ENCODE measurements at places on chromosomes 11 and 22.

DNA sequence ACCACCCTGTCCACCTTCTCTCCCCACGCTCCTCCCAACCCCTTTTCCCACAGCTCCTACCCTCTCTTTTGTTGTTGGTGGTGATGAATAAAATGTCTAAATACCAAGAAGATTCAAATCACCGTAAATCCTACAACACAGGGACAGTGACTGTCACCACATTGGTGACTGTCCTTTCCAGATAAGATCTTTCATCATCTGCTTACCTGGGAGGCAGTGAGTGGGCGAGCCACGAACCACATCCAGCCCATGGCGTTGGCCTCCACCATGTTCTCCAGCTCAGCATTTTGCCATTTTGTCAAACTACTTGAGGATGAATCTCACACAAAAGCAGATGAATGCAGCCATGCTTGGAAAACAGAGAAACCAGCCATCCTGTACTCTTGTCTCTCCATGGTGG, 6.7 kb upstream of the CYTH4 start:
- no peak for DNase-seq

DNA sequence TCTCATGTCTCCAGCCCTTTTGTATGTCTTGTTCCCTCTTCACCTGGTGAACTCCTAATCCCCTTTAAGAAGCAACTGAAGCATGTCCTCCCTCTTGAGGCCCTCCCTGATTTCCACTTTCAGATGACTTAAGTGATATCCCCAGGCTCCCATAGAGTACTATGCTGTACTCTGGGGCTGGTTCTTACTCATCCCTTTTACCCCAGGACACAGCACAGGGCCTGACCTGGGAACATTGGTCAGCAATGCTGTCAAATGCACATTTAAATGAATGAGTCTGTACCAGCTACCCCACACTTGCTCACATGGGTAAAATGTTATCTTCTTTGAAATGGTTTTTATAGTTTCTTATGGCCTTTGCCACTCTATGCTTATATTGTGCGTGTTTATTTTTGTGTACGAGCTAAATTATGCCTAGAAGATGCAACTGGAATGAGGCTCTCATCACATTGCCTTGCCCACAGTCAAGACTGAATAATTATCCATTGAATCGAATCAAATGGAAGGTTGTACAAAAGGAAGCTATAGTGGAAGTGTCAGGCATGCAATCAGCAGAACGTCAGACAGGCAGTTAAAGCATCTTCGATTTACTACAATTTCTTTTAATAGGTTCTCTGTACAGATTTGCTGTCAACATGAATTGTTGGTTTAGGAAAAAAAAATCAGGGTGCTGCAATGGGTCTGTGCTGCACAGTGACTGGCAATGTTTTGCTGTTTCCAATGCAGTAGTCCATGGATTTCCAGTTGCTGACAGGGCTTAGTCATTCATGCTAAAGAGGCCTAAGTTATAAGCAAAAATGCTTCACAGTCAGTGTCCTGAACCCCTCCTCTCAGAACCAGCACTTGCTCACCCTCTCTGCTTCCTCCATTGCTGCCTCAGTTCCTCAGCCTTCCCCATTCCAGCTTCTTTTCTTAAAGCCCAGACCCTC, 79.5 kb downstream of the PARVA start:
- DNase-seq = no peak

DNA sequence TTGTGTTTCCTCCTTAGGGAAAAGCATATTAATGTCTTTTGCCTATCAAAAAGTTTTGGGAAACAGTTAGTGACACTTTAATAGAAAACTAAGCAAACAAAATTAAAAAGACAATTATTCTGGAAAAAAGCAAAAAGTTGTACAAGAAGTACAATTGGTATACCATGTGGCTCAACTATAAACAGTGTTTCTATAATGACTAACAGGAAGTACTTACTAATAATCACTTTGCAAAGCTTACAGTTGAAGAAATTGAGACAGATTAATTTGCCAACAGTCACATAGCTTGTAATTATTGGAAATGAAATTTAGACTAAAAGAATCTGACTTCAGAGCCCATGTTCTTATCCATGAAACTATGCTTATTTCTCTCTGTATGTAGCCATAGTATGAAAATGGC, 24.7 kb downstream of the PPME1 start:
- DNase-seq = no peak

DNA sequence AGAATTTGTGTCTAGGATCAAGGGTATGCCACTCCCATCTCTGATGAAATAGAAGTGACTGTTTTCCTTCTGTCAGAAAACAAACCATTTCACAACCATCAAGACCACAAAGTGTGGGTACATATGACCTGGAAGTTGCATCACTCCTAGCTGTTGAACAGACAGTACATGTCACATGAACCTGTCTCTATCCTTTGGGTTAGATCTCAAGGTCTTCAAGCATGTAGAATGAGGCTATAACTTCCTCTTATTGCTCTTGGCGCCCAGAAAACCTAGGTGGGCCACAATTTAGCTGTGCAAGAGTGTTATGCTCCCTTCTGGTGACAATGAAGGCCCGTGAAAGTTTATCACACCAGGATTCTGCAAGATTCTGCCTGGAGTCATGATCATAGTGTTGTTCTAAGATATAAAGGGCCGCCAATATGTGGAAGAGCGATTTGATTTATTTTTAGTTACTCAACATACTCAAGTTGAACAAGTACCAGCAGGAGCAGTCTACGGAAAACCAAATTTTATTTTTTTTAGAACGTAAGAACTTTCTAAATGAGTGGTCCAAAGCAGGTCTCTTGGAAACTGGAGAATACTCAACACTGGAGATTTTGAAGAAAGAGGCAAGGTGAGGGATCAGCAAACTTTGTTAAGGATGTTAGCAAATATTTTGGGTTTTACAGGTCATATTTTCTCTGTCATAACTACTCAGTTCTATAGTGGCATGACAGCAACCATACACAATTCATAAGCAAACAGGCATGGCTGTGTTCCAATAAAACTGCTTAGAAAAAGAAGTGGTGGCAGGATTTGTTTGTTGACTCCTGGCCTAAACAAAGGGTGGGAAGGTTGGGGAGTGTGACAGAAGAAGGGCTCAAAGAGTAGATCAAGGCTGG, 101.8 kb downstream of the USP35 start:
- peak; percentile 55 for DNase-seq

DNA sequence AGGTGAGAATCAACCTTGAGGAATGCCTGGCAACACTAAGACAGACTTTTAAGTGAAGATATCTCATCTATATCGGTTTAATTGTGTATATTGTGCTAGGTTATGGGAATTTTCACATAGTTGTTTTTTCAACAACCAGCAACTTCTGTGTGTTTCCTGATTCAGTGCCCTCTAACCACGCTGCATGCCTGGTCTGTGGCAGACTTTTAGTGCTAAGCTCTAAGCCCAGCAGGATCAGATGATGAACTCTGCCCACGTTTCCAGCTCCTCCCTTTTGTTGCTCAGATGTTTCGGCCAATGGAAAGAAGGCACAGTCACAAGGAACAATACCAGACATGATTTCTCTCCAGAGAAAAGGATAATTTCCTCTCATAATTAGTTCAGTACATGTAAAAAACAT, 1.4 kb upstream of the VWA5A start:
- DNase-seq = no peak

DNA sequence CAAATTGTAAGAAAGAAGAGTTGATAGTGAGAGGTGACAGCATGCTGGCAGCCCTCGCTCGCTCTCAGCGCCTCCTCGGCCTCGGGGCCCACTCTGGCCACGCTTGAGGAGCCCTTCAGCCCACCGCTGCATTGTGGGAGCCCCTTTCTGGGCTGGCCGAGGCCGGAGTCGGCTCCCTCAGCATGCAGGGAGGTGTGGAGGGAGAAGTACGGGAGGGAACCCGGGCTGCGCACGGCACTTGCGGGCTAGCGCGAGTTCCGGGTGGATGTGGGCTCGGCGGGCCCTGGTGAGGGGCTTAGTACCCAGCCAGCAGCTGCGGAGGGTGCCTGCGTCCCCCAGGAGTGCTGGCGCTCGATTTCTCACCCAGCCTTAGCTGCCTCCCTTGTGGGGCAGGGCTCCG, 539.7 kb upstream of the CCDC179 start:
- no peak for DNase-seq

GRCh38 chr11:96647621-96648020, 257.8 kb downstream of the JRKL start:
- no peak for DNase-seq

- no peak for DNase-seq
Measured at GRCh38 chr22:36077271-36077670, 48.6 kb upstream of the RBFOX2 start.

DNA sequence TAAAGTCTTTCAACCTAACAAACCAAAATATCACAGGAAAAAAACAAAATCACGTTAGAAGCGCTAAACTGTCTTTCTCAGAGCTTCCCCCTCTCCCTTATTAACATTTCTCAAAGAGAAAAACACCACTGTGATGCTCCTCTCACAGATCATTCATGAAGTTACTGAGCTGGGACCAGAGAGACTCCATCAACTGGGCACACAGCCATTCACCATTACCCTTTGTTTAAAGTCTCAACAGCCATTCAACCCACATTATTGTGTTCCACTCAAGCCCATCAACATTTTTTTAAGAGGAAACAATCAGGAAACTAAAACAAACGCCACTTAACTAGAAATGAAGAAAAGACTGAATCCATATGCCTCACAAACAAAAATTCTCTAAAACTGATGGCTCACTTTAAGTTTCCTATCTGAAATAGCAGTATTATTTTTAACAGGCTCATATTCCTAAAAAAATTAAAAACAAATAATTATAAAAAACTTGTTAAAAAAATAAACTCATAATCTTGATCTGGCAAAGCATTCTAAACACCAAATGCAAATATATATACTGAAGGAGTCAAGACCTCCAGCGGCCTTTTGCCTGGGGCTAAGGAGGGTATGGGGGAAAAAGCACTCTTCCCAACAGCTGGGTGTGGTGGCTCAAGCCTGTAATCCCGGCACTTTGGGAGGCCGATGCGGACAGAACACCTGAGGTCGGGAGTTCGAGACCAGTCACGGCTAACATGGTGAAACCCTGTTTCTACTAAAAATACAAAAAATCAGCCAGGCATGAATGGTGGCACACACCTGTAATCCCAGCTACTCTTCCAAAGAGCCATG, 14.0 kb downstream of the CELF1 start:
- DNase-seq = no peak

- DNase-seq = peak; percentile 85
Measured at GRCh38 chr11:61161190-61162091, at the start of gene VPS37C. Gene VPS37C, minus strand, starts transcription at chr11:61161426. Its CDS starts 22,597 bp downstream, at chr11:61138829.

DNA sequence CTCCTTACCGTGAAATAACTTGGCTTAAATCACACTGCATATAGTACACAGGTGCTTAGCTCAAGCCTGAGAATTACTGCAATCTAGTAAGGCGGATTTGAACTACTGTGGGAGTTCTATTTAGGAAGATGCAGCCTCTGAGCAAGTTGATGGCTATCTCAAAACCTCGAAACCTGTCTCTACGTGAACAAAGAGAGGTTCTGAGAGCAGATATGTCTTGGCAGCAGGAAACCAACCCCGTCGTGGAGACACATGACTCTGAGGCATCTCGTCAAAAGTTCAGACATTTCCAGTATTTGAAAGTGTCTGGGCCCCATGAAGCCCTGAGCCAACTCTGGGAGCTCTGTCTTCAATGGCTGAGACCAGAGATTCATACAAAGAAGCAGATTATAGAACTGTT, 5.9 kb downstream of the ZNF215 start:
- DNase-seq = no peak

GRCh38 chr11:21372672-21373071, 703.3 kb downstream of the NELL1 start:
- no peak for DNase-seq

DNA sequence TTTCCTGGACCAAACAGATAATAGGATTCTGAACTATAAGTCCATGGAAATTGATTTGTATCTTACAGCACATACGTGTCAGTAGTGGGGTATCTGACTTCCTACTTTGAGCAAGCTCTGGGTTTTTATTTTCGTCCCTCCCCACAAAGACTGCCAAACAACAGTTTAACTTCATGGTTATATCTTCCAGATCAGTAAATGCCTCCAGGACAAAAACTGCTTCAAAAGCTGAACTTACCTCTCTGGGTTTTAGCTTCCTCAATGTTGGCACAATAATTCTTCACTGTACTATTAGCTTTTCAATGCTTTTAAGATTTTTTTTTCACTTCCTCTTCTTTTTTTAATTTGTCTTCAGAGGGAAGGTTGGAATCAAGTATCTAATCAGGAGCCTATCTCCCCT, 4.2 kb upstream of the DPF2 start:
- DNase-seq = no peak

- no peak for DNase-seq
Measured at GRCh38 chr22:40512426-40513136, 123.9 kb downstream of the MRTFA start.

DNA sequence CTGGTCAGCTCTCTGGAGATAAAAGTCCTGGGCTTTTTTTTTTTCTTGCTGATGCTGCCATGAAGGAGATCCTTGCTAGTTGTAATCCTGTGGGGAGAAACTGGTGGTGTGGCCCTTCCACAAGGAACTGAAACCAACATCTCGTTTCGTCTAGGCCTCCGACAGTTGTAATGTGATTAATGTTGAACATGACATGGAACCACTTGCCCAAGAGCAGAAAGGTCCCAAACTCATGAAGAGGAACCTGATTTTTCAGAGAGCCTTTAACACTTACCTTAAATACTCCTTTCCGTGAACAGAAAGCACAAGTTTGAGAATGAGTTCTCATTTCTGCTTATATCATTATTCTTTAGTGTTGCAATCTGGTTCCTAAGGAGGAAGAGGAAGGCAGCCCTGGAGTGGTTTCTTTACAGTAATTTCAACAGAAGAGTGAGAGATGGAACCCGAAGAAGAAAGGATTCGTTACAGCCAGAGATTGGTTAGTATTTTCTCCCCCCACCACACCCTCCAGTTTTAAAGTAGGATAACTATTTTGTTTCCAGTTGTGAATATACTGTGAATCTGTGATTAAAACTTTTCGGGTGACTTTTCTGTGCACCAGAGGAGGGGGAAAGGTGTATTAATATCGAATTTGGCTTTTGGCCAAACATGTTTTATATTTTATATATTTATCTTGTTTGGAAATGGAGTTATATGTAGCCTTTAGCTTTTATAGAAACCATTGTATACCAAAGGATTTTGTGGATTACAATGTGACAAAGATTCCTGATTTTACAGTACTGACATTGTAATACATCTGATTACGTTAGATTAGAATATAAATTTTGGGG, 2.0 kb downstream of the KDM2A start:
- DNase-seq = peak; percentile 60

DNA sequence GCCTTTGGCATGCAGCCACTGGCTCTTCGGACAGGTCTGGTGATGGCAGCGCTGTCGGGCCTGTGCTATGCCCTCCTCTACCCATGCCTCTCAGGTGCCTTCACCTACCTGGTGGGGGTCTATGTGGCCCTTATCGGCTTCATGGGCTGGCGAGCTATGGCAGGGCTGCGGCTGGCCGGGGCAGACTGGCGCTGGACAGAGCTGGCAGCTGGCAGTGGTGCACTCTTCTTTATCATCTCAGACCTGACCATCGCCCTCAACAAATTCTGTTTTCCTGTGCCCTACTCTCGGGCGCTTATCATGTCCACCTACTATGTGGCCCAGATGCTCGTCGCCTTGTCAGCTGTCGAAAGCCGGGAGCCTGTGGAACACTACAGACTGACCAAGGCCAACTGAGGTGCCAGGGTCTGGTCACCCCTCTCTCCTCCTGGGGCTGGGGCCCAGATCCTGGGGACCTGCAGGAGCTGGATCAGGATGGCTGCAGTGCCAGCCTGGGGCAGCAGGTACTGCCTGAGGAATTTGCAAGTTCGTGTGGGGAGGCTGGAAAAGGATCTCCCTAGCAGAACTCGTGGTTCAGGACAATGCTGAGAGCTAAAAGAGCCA, 3.1 kb downstream of the TMEM86A start:
- DNase-seq = no peak
